ENCODE measurements at places on chromosomes 7 and 10.

GRCh38 chr7:51010534-51010933 is 227.8 kb upstream of the GRB10 start:
- DNase-seq = no peak

DNA sequence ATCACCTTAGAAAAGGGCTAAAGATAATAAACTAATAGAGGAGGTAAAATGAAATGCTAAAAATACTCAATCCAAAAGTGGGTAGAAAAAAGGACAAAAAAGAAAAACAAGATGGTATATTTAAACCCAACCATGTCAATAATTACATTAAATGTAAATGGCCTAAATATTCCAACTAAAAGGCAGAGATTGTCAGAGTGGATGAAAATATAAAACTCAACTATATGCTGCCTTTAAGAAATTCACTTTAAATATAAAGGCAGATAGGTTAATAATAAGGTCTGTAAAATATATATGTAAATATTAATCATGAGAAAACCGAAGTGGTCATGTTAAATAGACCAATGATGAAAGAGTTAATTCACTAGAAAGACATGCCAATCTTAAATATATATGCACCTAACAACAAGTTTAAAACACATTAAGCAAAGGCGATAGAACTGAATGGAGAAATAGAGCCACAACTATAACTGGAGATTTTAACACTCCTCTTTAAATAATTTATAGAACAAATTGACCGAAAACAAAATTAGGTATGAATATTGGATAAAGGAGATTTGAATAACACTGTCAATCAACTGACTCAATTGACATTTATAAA is 159.4 kb downstream of the PLPP4 start:
- DNase-seq = no peak

DNA sequence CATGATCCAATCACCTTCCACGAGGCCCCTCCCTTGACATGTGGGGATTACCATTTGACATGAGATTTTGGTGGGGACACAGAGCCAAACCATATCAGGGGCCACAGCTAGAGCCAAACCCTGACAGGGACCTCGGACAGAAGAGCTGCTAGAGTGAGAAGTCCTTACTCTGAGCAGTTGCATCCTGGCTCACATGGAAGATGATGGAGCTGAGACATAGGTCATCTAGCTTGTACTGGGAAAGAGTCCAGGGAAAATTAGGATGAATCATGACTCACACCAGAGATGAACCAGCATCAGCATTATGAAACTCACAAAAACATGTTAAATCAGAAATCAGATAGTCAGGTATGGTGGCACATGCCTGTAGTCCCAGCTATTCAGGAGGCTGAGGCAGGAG is 12.8 kb upstream of the FMC1 start:
- no peak for DNase-seq

- peak; percentile 15 for DNase-seq
These were observed 135.4 kb downstream of the MYOF start for GRCh38 chr10:93346694-93347093.

GRCh38 chr10:96188421-96188820 is 58.3 kb downstream of the ZNF518A start:
- DNase-seq = no peak

GRCh38 chr10:15624401-15625196 is 95.1 kb downstream of the ITGA8 start:
- DNase-seq = no peak

DNA sequence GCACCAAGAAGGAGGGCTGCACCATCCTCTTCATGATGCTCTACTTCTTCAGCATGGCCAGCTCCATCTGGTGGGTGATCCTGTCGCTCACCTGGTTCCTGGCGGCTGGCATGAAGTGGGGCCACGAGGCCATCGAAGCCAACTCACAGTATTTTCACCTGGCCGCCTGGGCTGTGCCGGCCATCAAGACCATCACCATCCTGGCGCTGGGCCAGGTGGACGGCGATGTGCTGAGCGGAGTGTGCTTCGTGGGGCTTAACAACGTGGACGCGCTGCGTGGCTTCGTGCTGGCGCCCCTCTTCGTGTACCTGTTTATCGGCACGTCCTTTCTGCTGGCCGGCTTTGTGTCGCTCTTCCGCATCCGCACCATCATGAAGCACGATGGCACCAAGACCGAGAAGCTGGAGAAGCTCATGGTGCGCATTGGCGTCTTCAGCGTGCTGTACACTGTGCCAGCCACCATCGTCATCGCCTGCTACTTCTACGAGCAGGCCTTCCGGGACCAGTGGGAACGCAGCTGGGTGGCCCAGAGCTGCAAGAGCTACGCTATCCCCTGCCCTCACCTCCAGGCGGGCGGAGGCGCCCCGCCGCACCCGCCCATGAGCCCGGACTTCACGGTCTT is 1.9 kb downstream of the FZD1 start:
- no peak for DNase-seq

GRCh38 chr10:18610517-18610916 is 40.9 kb downstream of the NSUN6 start:
- DNase-seq = no peak

DNA sequence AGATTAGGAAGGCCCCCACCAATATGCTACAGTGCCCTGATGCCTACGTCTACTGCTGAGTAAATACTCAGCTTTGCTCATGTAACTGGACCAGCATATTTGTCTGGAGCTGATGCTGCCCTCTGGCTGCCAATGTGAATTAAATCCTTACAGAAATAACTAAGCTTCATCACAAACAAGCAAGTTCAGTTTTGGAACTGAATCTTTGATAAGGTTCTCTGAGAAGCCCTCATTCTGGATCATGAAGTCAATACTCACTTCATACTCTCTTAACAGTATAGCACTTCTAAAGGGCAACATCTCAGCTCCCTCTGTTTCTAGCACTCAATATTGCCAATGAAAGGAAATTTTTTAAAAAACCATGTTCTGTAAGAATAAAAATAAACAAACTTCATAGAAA is 246.7 kb downstream of the ETV1 start:
- DNase-seq = peak; percentile 26

- no peak for DNase-seq
These were observed 3.9 kb upstream of the CD36 start for GRCh38 chr7:80634505-80634904.

- DNase-seq = no peak
These were observed 116.8 kb downstream of the ZFAND4 start for GRCh38 chr10:45555795-45556194.

GRCh38 chr7:88146616-88147015 is 73.2 kb downstream of the SRI start:
- DNase-seq = no peak

DNA sequence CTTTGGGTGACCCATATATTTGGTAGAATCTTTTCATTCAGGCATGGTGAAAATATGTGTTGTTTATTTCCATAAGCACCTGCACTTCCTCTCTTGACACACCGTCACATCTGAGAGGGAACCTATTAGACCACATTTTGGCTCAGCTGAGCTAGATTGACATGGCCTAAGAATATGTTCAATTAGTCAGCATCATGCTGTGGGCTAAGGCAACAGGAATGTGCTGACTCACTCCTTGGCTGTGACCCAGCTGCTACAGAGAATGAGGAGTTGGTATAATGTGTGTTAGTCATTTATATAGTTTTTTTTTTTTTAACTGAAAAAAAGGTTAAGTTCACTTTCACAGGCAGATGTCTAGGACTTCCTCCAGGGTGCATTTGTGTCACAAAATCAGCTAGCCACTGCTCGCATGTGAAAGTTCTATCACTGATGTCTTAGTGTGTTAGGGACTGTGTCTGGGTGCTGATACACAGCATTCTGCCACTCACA is 180.6 kb downstream of the SEMA3E start:
- DNase-seq = peak; percentile 43

DNA sequence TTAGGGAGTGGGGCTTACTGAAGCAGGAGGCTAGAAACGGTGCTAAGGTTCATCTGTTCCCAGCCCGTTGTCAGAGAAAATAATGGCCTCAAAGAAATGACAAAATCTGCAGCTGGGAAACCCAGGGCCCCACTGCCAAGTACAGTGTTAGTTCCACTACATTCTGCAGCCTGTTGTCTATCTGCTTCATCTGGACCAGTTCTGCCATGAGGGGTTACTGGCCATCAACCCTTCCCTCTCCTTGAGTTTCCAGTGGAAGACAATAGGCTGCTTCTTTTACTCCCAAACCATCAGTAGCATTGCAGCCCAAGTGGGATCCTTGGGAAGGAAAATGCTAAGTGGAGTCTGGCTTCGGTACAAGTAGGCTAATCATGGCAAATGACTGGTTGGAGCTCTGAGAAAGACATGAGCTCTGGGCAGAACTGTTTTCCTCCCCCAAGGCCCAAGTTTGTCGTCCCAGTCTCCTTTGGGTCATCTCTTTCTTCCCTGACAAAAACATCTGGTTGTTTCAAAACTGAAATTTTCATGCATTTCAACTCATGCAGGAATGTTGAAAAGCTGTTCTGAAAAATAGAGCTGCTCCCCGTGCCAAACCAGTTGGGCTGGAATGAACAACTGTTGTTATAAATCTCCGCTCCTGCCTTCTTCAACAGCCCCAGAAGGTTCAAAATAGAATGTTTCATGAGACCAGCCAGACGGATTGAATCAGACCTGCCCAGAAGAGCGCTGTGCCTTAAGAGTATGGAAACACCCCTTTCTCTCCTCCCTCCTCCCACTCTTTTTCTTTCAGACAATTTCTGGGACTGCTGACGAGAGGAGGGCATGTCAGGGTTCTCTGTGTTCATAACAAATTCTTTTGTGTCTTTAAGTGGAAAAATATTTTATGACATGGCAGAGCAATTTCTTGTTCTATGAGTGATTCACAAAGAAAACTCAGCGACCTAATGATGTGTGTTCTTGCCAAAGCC is 116.6 kb downstream of the RAB18 start:
- DNase-seq = no peak

DNA sequence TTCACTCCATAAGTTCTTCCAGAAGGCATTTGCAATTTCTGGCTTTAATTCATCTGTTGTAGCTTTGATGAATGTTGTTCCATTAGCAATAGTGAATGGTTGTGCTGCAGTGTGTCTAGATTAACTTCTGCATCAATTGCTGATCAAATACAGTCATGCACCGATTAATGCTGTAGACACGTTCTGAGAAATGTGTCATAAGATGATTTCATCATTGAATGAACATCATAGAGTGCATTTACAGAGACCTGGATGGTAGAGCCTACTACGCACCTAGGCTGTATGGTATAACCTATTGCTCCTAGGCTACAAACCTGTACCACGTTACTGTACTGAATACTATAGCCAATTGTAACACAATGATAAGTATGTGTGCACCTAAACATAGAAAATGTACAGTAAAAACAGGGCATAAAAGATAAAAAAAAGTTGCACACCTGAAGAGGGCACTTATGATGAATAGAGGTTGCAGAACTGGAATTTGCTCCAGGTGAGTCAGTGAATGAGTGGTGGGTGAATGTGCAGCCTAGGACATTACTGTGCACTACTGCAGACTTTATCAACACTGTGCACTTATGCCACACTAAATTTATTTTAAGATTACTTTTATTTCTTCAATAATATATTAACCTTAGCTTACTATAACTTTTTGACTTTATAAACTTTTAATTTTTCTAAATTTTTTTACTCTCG is 170.7 kb downstream of the HERPUD2 start:
- no peak for DNase-seq

- no peak for DNase-seq
These were observed 225.6 kb downstream of the AHR start for GRCh38 chr7:17523813-17524739.

DNA sequence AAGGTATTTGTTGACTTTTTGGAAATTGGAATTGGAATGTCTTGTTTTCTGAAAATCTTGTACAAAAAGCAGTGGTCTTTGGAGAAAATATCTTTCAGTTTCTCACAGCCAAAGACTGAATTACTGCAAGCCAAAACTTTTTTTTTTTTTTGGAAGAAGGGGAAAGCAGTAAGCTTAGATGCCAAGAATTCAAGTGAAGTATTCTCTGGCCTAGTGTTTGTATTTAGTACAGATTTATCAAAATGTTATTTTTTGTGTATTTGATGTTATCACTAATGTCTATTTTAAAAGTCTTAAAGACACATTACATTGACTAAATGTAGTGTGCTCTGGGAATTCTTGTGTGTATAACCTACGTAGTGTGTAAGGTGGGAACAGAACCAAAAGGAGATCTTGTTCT is 6.2 kb downstream of the TET1 start:
- no peak for DNase-seq

- peak; percentile 52 for DNase-seq
These were observed 42.8 kb upstream of the PRSS58 start for GRCh38 chr7:142300689-142301088.

- DNase-seq = no peak
These were observed 134.9 kb downstream of the BICC1 start for GRCh38 chr10:58647376-58648112.

DNA sequence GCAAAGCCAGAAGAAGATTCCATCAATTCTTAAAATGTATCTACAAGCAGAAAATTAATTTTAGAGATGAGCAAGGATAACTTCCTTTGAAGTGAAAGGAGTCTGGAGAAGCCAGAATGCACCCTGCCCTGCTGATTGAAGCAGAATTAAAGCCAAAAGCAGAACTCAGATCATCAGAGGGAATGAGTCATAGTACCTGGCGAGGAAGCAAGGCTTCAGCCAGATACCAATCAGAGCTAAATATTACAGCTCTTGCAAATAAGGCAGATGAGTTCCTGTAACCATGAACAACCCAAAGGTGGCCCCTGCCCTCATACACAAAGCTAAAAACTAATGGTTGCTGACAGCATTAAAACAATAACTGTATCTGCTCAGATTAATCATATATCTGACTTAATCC is 10.4 kb downstream of the HTR7 start:
- peak; percentile 37 for DNase-seq

DNA sequence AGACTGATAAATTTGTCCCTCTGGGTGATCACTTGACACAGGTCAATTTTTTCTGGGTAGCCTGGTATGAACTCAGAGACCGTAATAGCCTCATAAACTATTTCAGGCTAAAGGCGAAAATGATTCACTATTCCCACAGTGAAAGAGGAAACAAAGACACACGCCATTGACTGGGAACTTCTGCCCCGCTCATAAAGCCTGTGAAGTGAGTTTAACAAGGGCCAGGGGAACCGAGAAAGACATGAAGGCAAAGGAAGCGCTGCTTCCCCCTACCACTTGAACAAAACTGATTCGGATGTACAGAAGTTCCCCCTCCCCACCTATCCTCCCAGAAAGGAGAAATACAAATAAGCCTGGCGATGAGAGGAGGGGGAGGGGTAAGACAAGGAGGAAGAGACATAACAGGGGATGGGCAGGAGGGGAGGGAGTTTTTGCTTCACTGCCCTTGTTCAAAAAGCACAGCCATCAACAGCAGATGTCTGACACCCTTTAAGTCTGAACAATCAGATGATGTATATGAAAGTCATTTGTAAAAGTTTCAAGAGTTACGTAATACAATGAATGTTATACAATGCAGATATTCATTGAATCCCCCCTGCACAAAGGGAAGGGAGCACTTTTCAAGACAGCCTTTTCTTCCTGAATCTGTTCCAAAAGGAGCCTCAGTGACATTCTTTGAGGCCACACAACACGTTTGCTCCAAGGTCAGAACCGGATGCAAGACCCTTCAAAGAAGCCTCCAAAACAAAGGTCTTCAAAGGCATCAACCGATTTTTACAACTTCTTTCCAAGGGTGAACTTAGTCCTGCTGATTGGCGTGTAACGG is 734 bp downstream of the ABCB4 start:
- no peak for DNase-seq

- DNase-seq = peak; percentile 11
These were observed 119.9 kb downstream of the TFEC start for GRCh38 chr7:115910541-115911164.
